Progenitor cell of endocrine pancreas (in vitro differentiated cells): ENCODE measurements at places on chromosomes 1 and 21.

- DNase-seq = no peak
Observed at GRCh38 chr1:225474439-225474985, 46.7 kb upstream of the LBR start.

GRCh38 chr1:223038288-223039006 is 104.6 kb downstream of the TLR5 start:
- no peak for DNase-seq

DNA sequence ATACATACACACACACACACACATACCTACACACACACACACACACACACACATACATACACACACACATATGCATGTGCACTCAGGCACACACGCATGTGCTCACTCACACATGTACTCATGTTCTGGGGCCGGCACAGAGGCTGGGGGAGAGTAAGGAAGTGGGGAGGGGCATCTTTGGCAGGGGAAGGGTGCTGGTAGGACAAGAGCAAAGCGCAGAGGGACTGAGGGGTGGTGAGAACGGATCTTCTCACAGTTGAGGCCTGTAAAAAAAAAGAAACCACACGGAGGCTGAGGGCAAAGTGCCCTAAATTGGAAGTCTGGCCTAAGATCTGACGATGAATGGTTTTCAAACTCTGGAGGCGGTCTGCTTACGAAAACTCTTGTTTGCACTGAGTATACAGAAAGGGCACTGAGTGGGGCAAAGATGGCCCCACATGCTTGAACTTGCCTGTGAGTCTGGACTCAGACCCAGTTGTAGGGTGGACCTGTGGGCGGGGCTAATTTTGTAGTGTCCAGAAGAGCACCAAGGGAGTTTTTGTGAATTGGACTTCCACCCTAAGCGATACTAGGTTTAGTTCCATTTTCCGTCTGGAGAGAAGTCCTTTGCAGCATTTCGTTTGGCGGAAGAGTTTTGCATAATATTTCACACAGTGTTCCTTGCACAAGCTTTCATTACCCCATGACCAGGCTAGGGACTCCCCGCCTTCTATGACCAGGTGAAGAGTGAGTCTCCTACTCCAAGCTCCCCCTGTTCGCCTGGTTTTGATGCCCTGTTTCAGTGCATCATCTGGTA is 79.3 kb upstream of the LYST start:
- DNase-seq = no peak

GRCh38 chr1:47262787-47263413 is 30.9 kb upstream of the TAL1 start:
- no peak for DNase-seq

GRCh38 chr21:33993286-33994231 is 78.0 kb upstream of the ATP5PO start:
- DNase-seq = no peak

DNA sequence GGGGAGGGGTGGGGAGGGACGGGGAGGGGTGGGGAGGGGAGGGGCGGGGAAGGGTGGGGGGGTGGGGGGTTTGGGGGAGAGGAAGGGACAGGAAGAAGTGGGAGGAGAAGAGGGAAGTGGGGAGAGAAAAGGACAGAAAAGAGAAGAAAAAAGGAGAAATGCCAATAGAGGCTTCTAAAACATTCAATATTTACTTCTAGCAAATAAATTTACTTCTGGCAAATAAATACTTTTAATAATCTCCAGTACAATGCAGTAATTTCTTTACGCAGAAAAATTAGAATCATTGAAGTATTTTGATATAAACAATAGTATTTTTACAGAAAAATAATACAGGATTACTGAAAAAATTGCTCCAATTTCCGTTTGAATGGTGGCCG is 9.4 kb upstream of the GPR161 start:
- no peak for DNase-seq

- no peak for DNase-seq
Observed at GRCh38 chr1:201774224-201774982, 54.6 kb upstream of the IPO9 start.
